ENCODE measurements at places on chromosomes 16 and 17.

- DNase-seq = no peak
Observed at GRCh38 chr17:57168695-57169094, 83.6 kb downstream of the AKAP1 start.

- no peak for DNase-seq
Observed at GRCh38 chr16:50724306-50724705, 17.6 kb upstream of the CYLD start.

GRCh38 chr17:74923538-74924249 is 379 bp upstream of the OTOP2 start:
- no peak for DNase-seq

DNA sequence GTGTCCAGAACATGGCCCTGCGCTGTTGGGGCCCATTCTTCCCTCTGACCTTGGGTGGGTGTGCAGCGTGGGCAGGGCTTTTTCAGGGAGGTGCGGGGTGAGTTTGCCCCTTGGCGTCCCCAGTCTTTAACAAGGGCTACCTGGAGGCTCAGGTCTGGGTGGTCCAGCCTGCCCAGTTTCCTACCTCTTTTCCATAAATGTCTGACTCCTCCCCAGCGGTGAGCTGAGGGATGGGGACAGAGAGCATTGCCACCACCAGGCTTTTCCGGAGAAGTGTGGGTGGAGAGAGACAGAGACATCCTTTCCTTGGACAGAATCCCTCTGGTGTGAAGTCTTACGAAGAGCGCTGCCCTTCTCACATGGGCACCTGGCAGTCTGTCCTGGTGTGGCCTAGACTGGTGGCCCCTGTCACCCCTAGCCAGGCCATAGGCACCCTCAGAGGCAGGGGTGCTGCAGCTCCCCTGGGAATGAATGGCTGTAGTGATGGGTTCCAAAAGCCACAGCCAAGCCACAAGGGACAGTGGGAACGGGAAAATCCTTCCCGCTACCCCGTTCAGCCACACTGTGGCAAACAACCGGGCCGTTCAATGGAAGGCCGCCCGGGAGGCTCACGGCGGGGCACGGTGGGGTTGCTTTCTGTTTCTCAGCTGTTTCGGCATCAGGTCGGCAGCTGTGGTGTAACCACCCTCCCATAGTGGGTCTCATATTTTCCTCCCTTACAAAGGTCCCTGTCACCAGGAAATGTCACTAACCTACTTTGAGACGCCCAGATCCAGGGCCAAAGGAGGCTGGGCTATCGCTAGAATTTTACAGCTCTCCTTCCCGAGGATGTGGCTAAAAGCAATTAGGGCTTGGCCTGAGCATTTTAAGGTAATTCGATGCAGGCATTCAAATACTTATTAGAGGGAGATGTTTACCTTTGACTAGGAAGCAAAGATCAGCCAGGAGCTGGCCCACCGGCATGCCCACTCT is 61.9 kb upstream of the GSE1 start:
- no peak for DNase-seq

DNA sequence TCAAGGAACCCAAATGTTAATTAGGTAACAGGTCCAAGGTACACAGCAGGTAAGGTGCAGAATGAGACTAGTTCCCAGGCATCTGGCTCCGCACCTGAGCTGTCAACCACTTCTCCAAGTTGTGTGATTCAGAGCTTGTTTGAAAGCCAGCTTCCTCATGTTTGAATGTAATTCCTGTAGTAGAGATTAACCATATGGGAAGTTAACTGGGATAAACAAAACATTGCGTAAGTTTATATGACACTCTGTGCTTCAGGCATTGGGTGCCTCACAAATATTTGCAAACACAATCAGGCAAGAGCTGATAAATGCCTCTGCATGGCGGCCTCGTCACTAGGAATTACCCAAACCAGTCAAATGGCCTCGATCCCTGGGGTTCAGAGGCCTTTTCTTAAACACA is 27.9 kb upstream of the CPHXL start:
- DNase-seq = no peak

- no peak for DNase-seq
Observed at GRCh38 chr16:10577305-10578202, 2.8 kb downstream of the EMP2 start.

- no peak for DNase-seq
Observed at GRCh38 chr17:327971-328370, 24.6 kb downstream of the RPH3AL start.

DNA sequence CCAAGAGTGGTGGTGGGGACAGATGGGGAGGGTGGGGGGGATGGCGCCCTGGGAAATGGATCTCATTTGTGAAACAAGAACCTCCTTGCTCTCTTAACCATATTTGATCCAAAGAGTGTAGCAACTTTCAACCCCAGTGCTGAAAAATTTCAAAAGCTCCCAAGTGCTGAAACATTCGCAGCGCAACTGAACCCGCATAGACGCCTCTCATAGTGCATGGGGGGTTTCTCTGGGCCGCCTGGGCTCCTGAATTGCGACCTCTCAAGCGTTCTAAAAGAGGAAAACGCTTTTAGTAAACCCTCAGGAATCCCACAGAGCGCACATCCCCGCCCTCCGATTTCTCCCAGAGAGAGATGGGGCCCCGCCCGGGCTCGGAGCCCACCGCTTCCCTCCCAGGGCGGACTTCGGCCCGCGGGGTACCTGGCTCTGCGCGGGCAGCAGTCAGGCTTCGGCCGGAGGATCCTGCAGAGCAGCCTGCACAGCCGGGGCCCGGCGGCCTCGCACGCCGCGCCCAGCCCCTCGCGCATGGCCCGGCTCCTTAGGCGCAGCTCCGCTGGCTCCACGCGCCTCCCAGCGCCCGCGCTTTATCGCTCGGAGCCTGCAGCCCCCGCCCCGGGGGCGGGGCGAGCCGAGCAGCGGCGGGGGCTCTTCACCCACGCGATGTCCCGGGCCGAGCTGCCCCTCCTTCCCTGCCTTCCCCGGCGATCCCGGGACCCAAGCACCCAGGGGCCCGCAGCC is 7.0 kb downstream of the NOS2 start:
- DNase-seq = no peak

GRCh38 chr16:88549671-88550245 is 20.4 kb upstream of the ZC3H18 start:
- DNase-seq = no peak

DNA sequence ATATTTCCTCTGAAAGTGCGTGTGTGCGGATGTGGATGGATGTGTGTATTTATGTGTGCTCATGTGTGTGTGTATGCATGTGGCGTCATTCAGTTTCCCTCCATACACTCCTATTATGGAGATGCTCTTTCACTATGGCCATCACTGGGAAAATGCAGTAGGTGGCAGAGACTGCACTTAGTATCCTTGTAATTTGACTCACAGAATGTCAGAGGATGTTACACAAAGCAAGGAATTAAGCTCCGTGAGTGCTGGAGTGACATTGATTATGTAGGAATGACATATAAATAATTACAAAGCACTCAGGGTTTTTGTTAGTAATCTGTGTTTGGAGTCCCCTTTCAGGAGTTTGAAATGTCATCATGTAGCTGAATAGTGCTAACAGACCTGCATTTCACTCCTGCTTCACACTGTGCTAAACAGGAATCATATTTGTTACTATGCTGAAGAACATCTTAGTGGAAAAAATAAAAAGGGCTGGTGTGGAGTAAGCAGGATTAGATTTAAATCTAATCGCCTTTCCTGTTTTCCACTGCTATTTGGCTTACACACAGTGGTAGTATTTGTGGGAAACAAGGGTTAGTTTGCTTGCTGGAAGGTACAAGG is 59.6 kb downstream of the HS3ST4 start:
- no peak for DNase-seq

- DNase-seq = no peak
Observed at GRCh38 chr17:43756201-43756600, 2.4 kb downstream of the SOST start.

DNA sequence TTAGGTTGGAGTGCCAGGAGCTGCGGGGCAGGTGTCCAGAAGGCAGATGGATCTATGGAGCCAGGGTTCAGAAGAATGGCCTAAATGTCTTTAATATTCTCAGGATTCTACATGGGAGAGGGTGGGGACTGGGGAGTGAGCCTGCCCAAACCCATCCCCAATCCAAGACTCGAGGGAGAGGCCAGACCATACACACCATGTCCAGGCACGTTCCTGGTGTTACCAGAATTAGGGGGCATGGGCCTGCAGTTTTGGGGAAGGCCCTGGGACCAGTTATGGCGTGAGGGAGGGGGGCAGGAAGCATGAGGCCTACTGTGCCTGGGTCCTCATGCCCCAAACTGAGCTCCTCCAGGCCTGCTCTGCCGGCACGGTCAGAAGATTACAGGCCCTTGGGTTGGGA is 1.9 kb downstream of the TAX1BP3 start:
- DNase-seq = no peak

DNA sequence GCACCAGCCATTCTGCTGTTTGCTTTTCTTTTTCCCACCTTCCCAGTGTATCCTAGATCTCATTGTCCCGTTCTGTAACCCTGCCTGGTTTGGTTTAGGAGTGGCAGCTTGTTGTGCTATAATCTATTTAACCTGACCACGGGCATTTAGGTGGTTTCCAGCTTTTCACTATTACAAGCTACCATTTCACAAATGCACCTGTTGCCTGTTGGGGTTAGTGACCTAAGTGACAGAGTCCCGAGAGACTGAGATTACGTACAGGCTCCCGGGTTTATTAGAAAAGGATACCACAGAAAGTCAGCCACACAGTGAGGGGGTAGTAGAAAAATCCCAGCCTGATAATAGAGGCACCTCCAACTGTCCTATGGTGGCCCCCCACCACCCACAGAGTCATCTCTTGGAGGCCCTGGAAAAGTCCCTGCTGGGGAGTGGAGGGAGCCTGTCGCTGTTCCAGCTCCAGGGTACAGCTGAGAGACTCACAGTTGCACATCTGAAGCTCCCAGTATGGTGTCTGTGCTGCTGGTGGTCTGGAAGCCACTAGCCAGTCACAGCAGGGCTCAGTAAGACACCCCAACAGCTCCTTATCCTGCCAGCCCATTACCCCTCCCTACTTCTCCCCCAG is 21.2 kb downstream of the CLEC16A start:
- DNase-seq = no peak

- DNase-seq = no peak
Observed at GRCh38 chr16:50204453-50205108, 51.5 kb downstream of the TENT4B start.

GRCh38 chr16:3283543-3284447 is 504 bp downstream of the ZNF263 start:
- DNase-seq = no peak

DNA sequence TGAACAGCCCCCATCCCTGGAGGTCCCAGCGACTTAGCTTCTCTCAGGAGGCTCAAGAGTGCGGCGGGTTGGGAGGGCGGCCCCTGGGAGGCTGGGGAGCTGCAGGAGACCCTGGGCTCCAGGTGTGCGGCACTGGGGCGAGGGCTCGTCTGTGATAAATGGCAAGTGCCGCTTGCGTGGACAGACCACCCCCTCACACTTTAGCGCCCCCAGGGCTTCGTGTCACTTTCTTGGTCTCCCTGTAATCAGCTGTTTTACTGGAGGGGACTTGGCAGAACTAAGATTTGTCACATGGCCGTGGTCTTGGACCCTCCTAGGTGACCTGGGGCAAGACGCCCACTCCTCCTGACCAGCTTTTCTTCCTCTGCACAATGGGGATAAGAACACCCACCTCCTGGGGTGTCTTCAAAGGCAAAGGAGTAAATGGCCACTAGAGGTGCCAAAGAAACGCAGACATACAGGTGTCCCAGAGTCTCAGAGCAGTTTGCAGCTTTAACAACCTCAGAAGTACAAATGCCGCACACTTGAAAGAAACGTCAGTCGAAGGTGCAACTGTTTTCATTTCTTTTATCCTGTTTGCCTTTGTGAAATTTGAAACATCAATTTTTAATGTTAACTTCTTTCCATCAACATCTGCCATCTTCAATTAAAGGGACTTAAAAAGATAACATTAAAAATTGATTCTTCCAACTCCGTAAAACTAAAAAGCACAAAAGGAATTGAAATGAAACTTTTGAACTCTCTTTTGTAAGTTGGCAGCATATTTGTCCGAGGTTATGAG is 946 bp downstream of the OSGIN1 start:
- peak; percentile 18 for DNase-seq

GRCh38 chr17:72134608-72135394 is 14.0 kb downstream of the SOX9 start:
- DNase-seq = peak; percentile 89

GRCh38 chr17:8898126-8898525 is 30.7 kb upstream of the PIK3R6 start:
- DNase-seq = no peak

DNA sequence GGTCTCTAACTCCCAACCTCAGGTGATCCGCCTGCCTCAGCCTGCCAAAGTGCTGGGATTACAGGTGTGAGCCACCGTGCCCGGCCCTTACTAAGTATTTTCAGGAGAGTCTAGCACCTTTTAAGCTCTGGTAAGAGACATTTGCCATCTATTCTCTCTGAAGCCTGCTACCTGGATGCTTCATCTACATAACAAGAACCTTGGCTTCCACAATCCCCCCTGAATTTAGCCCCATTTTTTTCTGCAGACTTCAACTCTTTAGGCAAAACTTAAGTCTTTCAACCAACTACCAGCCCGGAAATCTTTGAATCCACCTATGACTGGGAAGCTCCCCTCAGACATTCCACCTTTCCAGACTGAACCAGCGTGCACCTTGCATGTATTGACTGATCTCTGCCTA is 14.0 kb upstream of the UBE2I start:
- no peak for DNase-seq

DNA sequence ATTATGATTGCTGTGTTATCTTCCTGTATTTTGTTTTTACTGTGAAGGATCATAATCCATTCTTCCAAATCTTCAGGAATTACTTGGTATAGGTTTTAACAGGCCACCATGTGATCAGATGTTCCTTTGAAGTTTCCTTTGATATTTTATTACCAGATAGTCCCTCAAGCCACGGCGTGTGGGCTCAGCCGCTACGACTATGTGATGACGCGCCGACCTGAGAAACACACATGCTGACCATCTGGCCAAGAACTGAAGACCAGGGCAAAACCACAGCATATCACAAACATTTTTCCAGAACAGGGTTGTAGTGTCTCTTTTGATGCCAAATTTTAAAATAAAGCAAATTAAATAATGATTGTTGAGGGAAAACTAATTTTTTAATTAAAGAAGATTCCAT is 47.3 kb downstream of the ZCCHC14 start:
- DNase-seq = peak; percentile 76

DNA sequence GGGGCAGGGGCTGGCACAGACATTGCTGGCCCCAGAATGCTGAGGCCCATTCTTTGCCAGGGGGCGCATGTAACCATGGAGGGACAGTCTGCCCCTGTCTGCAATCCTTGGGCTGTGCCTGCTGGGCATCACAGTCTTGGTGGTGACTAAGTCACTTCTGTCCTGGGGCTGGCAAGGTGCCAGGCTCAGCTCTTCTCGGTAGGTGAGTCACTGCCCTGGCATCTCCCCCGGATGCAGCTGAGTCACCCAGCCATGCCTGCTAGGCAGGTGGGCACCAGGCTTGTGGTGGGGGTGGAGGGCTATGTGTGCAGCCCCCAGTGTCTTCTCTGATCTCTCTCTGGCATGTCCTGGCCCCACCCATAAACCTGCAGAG is 5.6 kb downstream of the RARA start:
- DNase-seq = peak; percentile 80

- no peak for DNase-seq
Observed at GRCh38 chr17:1752425-1753262, 9.2 kb upstream of the SERPINF1 start.
